ENCODE measurements at places on chromosomes 12 and 14. TPM values are rescaled to one million over a fixed set of nuclear protein-coding genes. Genes with fewer than 3 reads are reported as not detected.

Gene CCDC91
- total RNA-seq: 22.0 TPM

Gene OR11H12
- not detected for total RNA-seq

Gene IGF1
- total RNA-seq: 15.9 TPM

Gene BBOF1
- 5.8 TPM for total RNA-seq

Gene BICDL1
- 35.6 TPM for total RNA-seq

Data from metanephros (tissue), 2 donors.